ENCODE measurements at places on chromosomes 12 and 14.
A peak's percentile ranks its signal among the peaks of the same experiment; 100 is the strongest.

DNA sequence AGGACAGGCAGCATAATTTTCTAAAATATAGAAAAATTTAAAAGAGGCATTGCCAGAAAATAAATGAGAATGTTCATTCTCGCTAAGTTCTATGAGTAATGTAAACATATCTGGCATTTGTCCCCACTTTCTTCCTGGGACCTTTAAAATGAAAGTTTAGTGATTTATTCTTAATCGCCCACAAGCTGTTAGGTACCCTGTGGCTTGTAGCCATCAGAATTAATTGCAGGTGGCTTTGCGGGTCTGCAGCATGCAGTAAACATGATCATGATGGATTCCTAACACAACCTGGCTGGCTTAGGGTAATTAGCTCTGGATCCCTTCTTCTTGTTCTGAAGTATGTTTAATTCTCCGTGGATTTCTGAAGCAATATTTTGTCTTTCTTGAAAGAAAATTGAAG, 103.5 kb upstream of the FRMD6 start:
- no peaks in the 10 kb centered on the region for H3K27me3 ChIP-seq
- DNase-seq = no peak
- peaks cover 52% of the 10 kb centered on the region for H3K4me1 ChIP-seq
- H3K27ac ChIP-seq = peak overlapping the region; percentile 94
- no peaks in the 10 kb centered on the region for H3K36me3 ChIP-seq

- no peak overlapping the region for H3K4me3 ChIP-seq
- peak; percentile 67 for DNase-seq
- no peak overlapping the region for H3K27ac ChIP-seq
- peaks cover 14% of the 10 kb centered on the region for H3K36me3 ChIP-seq
- no peaks in the 10 kb centered on the region for H3K27me3 ChIP-seq
- peaks cover 26% of the 10 kb centered on the region for H3K4me1 ChIP-seq
Observed at GRCh38 chr14:51604073-51604472, 47.6 kb upstream of the FRMD6 start.

- peaks cover 8% of the 10 kb centered on the region for H3K36me3 ChIP-seq
- no peak for DNase-seq
- H3K4me1 ChIP-seq = peaks cover 25% of the 10 kb centered on the region
- H3K4me3 ChIP-seq = peak overlapping the region; percentile 93
- H3K27me3 ChIP-seq = no peaks in the 10 kb centered on the region
Observed at GRCh38 chr14:20333494-20333841, 389 bp upstream of the CCNB1IP1 start.

- no peaks in the 10 kb centered on the region for H3K27me3 ChIP-seq
- peaks cover 23% of the 10 kb centered on the region for H3K4me1 ChIP-seq
- DNase-seq = peak; percentile 24
- H3K4me3 ChIP-seq = no peak overlapping the region
- no peaks in the 10 kb centered on the region for H3K36me3 ChIP-seq
Observed at GRCh38 chr14:81331229-81332021, 68.7 kb downstream of the STON2 start.

GRCh38 chr14:65180725-65181025, 78.4 kb upstream of the MAX start:
- H3K27ac ChIP-seq = peak overlapping the region; percentile 47
- H3K36me3 ChIP-seq = no peaks in the 10 kb centered on the region
- DNase-seq = no peak
- no peaks in the 10 kb centered on the region for H3K27me3 ChIP-seq
- H3K4me3 ChIP-seq = no peak overlapping the region
- H3K4me1 ChIP-seq = peaks cover 27% of the 10 kb centered on the region

DNA sequence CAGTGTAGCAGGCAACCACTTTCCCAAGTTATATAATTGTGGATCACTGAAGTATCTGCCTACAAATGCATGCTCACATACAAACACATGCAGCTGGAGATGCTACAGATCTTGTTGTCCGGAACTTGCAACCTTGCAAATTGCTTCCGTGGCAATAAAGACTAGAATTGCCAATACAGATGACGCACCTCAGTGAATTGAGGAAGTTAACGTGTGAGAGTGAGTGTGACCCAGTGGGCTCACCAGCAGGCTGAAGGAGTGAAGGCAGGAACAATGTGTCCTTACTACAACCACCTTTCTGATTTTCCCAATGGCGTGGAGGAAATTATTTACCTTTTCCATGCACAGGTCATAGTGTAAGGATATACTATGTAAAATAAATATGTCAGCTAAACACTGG, 89.4 kb upstream of the GRIP1 start:
- no peak overlapping the region for H3K4me3 ChIP-seq
- no peak for DNase-seq
- no peaks in the 10 kb centered on the region for H3K4me1 ChIP-seq

DNA sequence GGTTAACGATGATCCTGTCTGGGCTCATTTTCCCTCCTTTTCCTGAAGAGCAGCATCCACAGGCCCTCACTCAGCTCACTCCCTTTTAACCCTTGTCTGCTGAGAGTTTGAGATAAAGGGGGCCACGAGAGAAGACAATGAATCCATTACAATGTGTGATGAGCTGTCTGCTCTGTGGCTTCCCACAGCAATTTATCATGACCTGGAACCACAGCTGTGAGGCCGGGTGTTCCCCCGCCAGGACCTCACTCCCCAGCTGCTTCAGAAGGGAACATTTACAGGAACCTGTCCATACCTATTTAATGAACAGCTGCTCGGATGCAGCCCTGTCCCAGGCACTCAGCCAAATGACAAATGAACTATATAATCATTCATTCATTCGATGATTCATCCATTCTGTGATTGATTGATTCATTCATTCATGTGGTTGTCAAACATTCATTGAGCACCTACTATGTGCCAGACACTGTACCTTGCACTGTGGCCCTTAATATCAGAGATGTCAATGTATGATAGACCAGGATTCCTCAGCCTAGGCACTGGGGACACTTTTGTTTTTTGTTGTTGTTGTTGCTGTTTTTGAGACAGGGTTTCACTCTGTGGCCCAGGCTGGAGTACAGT, 18.5 kb upstream of the P2RX7 start:
- no peak for DNase-seq
- no peaks in the 10 kb centered on the region for H3K36me3 ChIP-seq
- H3K27ac ChIP-seq = no peak overlapping the region
- H3K27me3 ChIP-seq = peaks cover 6% of the 10 kb centered on the region
- H3K4me3 ChIP-seq = no peak overlapping the region

DNA sequence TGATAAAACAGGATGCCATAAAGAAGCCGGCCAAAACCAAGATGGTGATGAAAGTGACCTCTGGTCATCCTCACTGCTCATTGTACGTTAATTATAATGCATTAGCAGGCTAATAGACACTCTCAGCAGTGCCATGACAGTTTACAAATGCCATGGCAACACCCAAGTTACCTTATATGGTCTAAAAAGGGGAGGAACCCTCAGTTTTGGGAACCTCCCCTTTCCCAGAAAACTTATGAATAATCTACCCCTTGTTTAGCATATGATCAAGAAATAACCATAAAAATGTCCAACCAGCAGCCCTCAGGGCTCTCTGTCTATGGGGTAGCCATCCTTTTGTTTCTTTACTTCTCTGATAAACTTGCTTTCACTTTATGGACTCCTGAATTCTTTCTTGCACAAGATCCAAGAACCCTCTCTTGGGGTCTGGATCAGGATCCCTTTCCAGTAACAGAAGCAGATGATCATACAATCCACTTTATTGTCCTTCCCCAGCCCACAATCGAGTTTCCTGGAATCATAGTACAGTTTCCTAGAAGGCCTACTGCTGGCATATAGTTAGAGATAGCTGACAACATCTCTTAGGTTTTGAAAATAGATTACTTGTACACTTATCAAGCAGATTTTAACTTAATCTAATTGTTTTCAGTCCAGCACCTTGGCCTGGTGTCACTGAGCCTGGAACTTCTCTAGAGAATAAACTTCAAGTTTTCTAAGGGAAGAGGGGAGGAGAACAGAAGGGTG, 266.7 kb upstream of the HMGA2 start:
- H3K4me3 ChIP-seq = no peak overlapping the region
- H3K4me1 ChIP-seq = peaks cover 6% of the 10 kb centered on the region
- H3K27ac ChIP-seq = no peak overlapping the region
- no peaks in the 10 kb centered on the region for H3K27me3 ChIP-seq
- DNase-seq = no peak
- no peaks in the 10 kb centered on the region for H3K36me3 ChIP-seq

- DNase-seq = no peak
- H3K36me3 ChIP-seq = no peaks in the 10 kb centered on the region
- H3K27ac ChIP-seq = no peak overlapping the region
- H3K27me3 ChIP-seq = no peaks in the 10 kb centered on the region
- H3K4me1 ChIP-seq = no peaks in the 10 kb centered on the region
Observed at GRCh38 chr12:39619316-39619659, 315 bp downstream of the ABCD2 start.

GRCh38 chr12:75863533-75863932, 168.0 kb downstream of the PHLDA1 start:
- H3K36me3 ChIP-seq = no peaks in the 10 kb centered on the region
- H3K27ac ChIP-seq = peak overlapping the region; percentile 83
- peaks cover 19% of the 10 kb centered on the region for H3K4me1 ChIP-seq
- H3K4me3 ChIP-seq = no peak overlapping the region

- H3K36me3 ChIP-seq = peaks cover 43% of the 10 kb centered on the region
- H3K27ac ChIP-seq = no peak overlapping the region
- peaks cover 17% of the 10 kb centered on the region for H3K4me1 ChIP-seq
Observed at GRCh38 chr12:53618275-53618674, 7.9 kb downstream of the ATF7 start.

GRCh38 chr14:56131004-56131864, 13.0 kb downstream of the PELI2 start:
- DNase-seq = no peak
- H3K27me3 ChIP-seq = peaks cover 49% of the 10 kb centered on the region
- H3K4me1 ChIP-seq = peaks cover 4% of the 10 kb centered on the region
- no peak overlapping the region for H3K4me3 ChIP-seq

- no peak overlapping the region for H3K4me3 ChIP-seq
- peak; percentile 55 for DNase-seq
- H3K27me3 ChIP-seq = no peaks in the 10 kb centered on the region
Observed at GRCh38 chr12:104055686-104056388, 5.8 kb upstream of the GLT8D2 start.

DNA sequence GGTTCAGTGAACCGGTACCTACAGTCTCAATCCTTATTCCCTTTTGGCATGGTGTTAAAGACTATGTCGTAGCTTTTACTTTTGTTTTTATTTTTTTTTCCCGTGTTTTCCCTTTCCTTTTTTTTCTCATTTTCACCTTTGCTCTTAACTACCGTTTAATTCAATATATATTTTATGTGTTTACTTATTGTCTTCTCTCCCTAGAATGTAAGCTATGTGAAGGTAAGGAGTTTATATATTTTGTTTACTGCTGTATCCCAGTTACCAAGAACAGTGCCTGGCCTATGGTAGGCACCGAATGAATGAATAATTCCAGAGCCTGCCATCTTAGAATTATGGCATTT, 261 bp upstream of the MLH3 start:
- H3K4me1 ChIP-seq = peaks cover 36% of the 10 kb centered on the region
- peak overlapping the region; percentile 83 for H3K4me3 ChIP-seq
- no peak for DNase-seq

DNA sequence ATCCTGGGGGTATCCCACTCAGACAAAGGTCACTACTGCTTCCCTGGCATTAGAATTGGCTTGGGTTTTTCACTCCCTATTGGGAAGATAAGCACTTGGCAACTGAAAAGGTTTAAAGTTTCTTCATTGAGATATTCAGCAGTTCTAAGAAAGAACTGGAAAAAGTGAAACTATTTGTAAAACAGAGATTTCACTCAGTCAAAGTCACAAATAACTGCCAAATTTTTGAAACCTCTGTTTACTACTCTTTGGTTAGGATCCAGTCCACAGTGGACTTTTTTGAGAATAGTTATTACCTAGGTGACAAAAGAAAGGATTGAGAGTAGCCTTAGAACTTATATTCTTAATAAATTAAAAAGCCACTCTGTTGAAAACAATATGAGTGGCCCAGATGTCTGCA, 84.8 kb downstream of the FIGNL2 start:
- H3K27ac ChIP-seq = no peak overlapping the region
- no peaks in the 10 kb centered on the region for H3K36me3 ChIP-seq
- H3K4me1 ChIP-seq = no peaks in the 10 kb centered on the region
- DNase-seq = no peak

DNA sequence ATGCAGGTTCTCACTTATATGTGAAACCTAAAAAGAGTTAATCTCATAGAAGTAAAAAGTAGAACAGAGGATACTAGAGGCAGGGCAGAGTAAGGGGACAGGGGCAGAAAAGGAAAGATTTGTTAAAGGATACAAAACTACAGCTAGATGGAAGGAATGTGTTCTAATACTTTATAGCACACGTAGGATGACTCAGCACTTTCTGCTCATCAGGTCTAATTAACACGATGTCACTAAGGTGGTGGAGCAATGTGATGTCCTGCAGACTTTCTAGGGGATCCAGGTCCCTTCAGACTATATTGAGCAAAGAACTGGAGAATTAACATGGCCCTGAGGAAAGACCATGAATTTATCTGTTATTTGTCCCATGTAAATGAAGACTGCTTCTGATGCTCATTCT, 80.8 kb upstream of the CMKLR1 start:
- H3K27ac ChIP-seq = no peak overlapping the region
- peaks cover 5% of the 10 kb centered on the region for H3K36me3 ChIP-seq
- no peak overlapping the region for H3K4me3 ChIP-seq
- no peaks in the 10 kb centered on the region for H3K27me3 ChIP-seq
- DNase-seq = no peak

DNA sequence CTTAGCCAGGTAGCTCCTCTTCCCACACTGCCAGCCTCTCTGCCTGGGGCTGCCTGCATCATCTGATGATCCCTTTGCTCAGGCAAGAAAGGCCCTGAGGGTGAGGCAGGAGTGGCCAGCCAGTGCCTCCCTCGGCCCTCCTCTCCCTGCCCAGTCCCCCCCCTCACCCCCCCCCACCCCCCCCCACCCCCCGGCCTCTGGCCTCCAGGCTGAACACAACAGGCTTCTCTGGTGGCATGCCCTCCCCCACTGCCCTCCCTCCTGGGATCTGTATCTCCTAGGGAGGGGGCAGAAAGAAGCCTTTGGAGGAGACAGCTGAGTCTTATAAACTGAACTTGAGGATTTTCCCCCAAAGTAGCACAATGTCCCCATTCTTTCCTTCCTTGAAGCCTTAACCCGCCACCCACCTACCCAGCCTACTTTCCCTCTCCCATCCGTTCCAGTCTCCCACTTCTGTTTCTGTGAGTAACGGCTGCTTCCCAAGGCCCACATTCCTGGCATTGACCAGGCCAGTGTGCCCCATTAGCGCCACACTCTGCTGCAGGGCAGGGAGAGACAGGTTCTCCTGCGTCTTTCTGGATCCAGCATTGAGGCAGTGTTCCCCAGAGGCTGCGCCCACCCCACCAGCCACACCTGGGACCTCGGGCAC, 82.1 kb downstream of the B4GALNT3 start:
- no peak overlapping the region for H3K27ac ChIP-seq
- peaks cover 28% of the 10 kb centered on the region for H3K27me3 ChIP-seq
- no peak for DNase-seq

- peaks cover 6% of the 10 kb centered on the region for H3K4me1 ChIP-seq
- H3K4me3 ChIP-seq = no peak overlapping the region
- no peak overlapping the region for H3K27ac ChIP-seq
- H3K36me3 ChIP-seq = no peaks in the 10 kb centered on the region
Observed at GRCh38 chr12:19647806-19648556, 208.7 kb downstream of the AEBP2 start.

DNA sequence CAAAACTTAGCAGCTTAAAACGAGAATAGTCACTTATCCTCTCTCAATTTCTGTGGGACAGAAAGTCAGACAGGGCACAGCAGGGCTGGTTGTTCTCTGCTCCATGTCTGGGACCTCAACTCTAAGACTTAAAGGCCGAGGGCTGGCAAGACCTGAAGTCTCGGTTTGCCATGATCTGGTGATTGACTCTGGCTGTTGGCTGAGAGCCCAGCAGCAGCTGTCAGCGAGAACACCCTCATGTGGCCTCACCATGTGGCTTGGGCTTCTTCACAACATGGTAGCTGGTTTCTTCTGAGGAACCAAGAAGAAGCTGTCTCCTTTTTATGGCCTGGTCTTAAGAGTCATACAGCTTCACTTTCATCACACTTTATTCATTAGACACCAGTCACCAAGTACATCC, 1.7 kb upstream of the VASH1 start:
- H3K4me1 ChIP-seq = no peaks in the 10 kb centered on the region
- no peaks in the 10 kb centered on the region for H3K36me3 ChIP-seq
- H3K27me3 ChIP-seq = peaks cover 35% of the 10 kb centered on the region
